ENCODE measurements at places on chromosomes 12 and 14.

DNA sequence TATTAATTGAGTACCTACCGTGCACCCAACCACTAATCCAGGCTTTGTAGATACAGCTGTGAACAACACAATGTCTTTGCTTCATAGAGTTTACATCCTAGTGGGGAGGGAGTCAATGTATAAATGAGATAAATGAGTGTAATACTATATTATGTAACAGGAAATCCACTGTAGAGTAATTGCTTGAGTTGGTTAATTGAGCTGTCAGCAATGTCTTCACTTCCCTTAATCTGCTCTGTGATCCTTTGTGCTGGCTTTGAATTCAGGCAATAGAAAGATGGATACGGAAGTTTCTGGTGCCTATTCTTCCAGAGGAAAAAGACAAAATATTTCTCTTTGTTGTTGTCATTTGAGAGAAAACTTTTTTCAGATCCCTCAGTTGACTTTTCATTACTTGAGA lies 104.0 kb upstream of the SLC16A7 start:
- DNase-seq, result no peak

DNA sequence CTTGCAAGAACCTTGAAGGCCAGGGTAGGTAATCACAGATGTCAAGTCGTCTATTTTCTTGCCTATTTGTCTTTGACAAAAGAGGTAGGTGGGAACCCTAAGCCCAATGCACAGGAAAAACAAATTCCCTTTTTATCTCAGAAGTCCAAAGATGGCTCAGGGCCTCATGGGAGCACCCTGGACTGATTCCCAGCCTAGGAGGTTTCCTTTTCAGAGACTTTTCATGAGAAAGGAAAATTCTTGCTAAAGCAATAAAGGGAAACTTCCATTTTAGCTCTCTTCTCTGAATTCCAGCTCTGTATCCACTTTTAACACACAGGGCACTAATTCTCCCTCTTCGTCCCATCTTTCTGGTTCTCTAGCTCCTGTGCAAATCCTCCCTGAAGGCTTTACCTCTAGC lies 1.2 kb downstream of the ZNF641 start:
- no peak for DNase-seq

- DNase-seq, result no peak
Observed at GRCh38 chr12:76666290-76666835, 97.6 kb upstream of the ZDHHC17 start.

DNA sequence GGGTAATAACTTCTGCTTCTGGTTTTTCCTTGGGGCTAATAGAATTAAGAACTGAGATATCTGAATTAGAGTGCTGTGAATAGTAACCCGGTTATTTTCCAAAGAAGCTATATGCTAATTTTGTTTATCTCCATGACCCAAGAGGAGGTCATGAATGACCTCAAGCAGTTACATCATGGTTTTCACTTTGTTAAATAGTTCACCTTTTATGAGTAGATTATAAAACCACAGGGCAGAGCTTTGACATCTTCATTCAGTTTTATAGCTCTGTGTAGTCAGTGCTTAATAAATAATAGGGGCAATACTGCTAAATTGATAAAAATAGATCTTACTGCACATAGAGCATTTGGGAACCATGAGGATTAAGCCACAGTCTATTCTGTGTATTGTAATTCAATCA lies 462.2 kb downstream of the LRIG3 start:
- DNase-seq, result no peak

DNA sequence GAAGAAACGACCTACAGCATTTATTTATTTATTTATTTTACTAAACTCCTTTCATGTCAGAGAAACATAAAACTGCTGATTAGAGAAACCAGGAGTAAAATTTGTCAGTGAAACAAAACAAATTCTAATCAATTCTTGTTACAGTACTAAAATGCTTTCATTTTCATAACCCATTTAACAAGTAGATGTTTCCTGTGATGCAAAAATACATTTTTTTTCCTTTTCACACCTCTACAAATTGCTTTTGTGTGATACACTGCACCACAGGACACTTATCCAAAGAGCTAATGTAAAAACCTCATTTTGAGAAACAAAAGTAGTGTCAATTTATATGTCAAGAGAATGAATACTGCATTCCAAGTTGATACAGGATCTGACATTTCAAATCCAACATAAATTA lies 155.1 kb downstream of the SYT1 start:
- DNase-seq, result no peak

GRCh38 chr12:105982022-105982421 lies 156.7 kb downstream of the NUAK1 start:
- no peak for DNase-seq

- no peak for DNase-seq
Observed at GRCh38 chr14:100771121-100771800, 44.6 kb downstream of the DLK1 start.

DNA sequence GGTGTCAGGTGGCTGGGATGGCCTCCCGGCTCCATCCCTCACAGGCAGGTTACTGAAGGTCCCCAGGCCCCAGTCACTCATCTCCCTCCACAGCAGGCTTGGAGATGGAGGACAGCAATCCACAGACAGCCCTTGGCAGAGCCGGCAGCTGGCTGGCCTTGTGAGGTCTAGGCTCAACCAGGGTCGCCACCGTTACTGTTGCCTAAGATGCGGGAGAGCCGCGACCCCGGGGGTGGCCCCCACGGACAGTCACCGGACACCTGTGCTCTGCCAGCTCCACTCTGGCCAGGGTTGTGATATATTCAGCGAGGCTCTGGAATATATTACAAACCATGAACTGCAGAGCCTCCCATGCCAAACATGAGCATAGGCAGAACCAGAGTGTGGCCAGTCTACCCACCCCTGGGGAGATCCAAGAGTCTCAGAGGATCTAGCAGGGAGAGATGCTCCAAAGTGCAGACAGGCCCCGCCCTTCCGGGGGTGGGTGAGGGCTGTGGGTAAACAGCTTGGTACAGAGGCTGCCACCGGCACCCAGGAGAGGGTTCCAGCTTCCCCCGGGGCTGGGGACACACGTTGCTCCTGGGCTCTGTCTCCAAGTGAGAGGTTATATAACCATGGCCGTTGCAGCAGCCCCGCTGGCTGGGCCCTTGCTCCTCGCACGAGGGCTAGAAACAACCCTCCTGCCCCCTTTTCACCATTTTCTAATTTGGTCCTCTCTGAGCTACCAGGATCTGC lies 55.9 kb upstream of the DIO3 start:
- no peak for DNase-seq

- no peak for DNase-seq
Observed at GRCh38 chr12:25200703-25201102, 5.7 kb downstream of the ETFRF1 start.

DNA sequence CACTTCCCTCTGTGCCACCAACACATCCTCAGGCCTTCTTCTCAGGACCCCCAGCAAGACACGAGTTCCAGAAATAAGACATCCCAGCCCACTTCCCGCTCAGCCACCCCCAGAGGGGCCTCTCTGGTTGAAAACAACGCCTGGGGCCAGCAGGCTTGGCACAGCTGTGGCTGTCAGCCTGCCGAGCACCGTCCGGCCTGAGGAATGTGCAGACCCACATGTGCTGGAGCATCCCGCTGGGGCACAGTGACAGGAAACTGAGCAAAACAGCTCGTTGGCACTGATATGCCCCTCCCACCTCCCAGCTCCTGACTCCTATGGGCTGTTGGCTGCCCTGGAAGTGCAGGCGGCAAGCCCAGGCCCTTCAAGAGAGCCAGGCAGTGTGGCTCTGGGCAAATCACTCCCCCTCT lies 1.4 kb downstream of the SYNE3 start:
- no peak for DNase-seq
